ENCODE measurements at places on chromosomes 11 and 22.

- DNase-seq = no peak
These were observed 147.1 kb downstream of the CHST1 start for GRCh38 chr11:45518141-45518832.

DNA sequence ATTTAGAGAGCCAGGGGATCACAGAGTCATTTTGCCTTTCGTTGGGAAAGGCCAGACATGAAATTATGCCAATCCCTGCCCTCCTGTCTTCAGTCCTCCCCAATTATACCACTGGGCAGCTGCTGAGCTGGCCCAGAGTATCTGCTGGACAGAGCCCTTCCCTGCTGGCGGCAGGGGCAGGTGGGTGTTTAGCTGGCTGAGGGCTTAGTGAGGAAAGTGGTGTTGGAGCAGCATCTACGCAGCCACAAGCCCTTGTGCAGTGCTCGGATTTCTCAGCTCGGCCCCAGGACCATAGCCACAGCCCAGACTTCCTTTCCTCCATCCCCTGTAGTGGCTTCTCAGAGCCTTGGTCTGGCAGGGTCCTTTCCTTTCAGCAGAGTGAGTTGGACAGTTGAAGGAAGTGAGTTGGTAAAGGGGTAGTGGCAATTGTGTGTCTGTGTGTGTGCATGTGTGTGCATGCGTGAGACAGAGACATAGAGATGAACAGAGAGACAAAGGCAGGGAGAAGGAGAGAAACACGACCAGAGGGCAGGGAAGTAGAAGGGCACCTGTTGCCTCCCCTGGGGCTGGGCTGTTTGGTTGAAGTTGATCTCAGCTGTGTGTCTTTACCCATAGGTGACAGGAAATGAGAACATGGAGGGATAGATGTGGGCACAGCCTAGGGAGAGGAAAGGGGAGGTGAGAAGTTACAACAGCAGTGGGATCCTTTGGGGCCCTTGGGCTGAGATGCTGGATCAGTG, 66.2 kb downstream of the GRIK4 start:
- no peak for DNase-seq

GRCh38 chr11:86274503-86274902, 27.5 kb upstream of the HIKESHI start:
- DNase-seq = no peak

GRCh38 chr22:35307892-35308291, 8.2 kb downstream of the TOM1 start:
- DNase-seq = no peak

DNA sequence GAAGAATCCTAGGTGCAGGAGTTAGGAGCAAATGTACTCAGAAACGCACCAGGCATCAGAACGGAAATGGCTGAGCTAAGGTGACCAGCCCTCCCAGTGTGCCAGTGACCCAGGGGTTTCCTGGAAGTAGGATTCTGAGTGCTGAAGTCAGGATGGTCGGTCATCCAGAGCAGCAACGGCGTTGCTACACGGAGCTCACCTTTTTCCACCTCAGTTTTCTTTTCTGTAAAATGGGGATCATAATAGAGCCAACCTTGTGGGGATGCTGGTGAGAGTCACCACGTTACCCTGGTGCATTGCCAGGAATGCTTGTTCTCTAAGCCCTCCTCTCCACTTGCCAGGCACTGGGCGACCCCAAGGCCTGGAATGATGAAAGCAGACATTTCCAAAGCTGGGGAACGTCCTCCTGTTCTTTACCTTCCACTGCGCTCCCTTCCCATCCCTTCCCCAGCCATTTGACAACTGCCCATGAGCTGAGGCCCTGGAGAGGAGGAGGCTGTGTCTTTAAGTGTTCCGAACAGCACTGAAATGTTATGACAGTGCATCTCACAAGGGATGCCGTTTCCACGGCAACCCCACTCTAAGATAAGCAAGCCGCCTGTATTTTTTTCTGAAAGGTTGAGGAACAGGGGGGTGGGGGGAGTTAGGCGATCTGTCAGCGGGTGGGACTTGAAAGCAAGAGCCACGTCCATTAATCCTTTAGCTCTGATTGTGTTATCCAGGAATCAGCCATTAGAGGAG, 66.8 kb downstream of the TSPAN18 start:
- DNase-seq = no peak

GRCh38 chr11:74220376-74220775, 49.3 kb downstream of the PPME1 start:
- no peak for DNase-seq

DNA sequence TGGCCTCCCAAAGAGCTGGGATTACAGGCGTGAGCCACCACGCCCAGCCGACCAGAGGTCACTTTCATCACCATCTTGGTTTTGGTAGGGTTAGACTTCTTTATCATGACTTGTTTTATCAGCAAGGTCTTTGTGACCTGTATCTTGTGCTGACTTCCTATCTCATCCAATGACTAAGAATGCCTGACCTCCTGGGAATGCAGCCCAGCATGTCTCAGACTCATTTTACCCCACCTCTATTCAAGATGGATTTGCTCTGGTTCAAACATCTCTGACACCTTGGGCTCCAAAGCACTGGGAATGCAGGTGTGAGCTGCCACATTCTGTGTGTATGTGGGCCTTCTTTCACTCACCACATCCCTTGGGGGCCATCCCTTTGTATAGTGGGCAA, 5.1 kb upstream of the TALDO1 start:
- no peak for DNase-seq

GRCh38 chr11:64771861-64772260, 6.5 kb downstream of the SF1 start:
- DNase-seq = peak; percentile 42

GRCh38 chr11:64291752-64292459, 804 bp downstream of the KCNK4 start:
- no peak for DNase-seq

- DNase-seq = no peak
These were observed 188.5 kb upstream of the E2F8 start for GRCh38 chr11:19429108-19429760.

Measured in GM10248 (cell line).